ENCODE measurements at places on chromosomes 1 and 21.

- DNase-seq = peak; percentile 21
These were observed 9.6 kb downstream of the VPS26C start for GRCh38 chr21:37257511-37257966.

DNA sequence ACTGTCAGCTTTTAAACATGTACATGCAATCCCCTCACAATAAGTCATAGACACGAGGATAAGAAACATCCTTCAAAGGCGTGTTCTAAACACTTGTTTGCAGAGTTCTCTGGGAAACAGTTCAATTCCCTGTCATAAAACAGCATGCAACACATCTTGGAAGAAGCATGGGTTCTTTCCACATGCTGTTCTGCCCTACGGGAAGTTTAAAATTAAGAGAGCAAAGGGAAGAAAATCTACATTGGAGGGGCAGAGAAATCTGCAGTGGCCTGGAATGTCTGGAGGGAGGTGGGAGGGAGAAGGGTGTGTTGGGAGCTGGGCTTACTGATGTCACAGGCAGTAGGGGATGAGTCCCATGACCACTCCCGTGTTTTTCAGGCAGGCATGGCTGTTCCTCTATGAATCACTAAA lies 98.3 kb upstream of the SLC2A1 start:
- DNase-seq = no peak

DNA sequence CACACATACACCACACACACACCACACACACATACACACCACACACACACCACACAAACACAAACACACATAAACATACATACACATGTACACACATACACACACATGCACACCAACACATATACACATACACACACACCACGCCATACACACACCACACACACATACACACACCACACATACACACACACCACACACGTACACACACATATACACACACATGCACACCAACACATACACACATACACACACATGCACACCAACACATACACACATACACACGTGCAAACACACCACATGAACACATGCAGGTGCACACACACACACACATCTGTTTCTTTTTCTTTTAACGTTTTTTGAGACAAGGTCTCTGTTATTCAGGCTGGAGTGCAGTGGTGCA lies 41.0 kb upstream of the SLC45A1 start:
- no peak for DNase-seq

GRCh38 chr1:20586953-20587660 lies 1.8 kb upstream of the CDA start:
- no peak for DNase-seq

GRCh38 chr1:101733340-101733739 lies 263.4 kb downstream of the OLFM3 start:
- DNase-seq = no peak

DNA sequence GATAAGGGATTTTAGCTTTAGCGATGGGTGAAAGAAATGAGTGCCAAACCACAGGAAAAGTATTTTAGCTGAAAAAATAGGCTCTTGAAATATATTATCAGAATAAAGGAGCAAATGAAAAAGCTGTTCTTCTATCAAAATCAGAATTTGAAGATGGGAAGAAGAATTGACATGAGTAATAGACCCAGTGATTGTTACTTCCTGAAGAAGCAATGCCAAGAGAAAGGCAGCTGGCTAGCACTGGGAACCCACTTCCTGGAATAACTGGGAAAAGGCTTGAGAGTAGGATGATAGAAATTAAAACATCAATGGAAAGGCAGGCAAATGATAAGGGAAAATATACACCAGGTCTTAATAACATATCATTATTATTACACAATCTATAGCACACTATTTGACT lies 29.9 kb upstream of the LYPLAL1 start:
- DNase-seq = no peak

DNA sequence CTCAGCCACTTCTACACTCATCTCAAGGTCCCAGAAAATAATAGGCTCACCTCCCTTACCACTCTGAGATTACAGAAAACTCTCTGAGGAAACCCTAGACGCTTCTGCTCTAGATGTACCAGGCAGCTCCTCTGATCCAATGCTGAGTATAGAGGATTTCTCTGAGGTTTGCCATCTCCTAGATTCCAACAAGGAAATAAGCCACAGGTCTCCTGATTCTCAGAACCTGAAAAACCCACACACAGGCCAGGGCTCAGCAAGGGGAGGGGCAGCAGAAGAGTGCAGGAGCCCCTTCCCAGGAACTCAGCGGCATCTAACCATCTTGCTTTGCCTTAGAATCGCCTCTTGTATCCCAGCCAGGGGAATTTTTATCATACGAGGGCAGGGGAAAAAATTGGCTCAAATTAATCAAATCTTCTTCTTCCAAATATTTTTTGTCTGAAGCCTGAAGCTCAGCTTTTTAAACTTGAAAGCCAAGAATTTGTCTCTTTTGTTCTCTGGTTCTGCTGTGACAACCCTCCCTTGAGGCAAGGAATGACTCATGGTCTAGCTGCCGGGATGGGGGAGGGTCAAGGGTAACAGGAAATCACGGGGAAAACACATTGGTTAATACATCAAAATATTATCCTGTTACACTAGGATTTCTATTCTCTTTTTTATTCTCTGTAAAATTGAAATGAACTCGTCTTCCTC lies 30.8 kb downstream of the GORAB start:
- peak; percentile 43 for DNase-seq

All from CD4-positive, alpha-beta memory T cell (primary cell).